RKO (cell line): ENCODE measurements at places on chromosomes 5 and 9.

GRCh38 chr9:37760416-37761161, 7.0 kb downstream of the TRMT10B start:
- peak; percentile 63 for DNase-seq

DNA sequence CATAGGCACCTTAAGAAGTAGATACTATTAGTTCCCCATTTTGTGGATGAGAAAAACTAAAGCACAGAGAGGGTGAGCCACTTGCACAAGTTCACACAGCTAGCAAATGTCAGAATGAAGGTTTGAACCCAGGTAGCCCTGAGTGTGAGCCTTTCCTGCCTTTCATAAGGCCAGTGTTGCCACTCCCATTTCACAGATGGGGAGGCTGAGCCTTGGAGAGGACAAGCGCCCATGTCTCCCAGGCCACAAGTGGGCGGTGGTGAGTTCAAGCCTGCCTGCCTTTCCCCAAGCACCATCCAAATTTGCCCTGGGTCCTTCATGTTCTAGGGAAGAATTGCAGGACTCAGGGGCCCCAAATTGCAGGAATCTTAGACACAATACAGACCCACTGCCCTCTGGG, 50.6 kb downstream of the LHX2 start:
- no peak for DNase-seq

DNA sequence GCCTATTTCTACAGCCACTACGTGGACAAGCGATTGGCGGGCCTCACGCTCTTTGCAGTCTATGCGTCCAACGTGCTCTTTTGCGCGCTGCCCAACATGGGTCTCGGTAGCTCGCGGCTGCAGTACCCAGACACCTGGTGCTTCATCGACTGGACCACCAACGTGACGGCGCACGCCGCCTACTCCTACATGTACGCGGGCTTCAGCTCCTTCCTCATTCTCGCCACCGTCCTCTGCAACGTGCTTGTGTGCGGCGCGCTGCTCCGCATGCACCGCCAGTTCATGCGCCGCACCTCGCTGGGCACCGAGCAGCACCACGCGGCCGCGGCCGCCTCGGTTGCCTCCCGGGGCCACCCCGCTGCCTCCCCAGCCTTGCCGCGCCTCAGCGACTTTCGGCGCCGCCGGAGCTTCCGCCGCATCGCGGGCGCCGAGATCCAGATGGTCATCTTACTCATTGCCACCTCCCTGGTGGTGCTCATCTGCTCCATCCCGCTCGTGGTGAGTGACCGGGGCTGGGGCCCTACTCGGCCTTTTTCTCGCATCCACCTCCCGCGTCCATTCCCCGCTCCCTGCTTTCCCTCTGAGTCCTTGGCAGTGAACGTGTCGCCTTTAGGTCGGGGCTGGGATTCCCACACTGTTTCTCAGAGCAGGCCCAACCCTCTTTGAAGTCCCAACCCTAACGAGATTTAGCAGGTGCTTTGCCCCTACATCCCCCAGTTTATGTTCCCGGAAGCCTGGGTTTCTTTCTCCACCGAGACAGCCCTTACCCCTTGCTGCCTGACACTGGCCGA, 1.8 kb downstream of the PTGER4 start:
- no peak for DNase-seq

DNA sequence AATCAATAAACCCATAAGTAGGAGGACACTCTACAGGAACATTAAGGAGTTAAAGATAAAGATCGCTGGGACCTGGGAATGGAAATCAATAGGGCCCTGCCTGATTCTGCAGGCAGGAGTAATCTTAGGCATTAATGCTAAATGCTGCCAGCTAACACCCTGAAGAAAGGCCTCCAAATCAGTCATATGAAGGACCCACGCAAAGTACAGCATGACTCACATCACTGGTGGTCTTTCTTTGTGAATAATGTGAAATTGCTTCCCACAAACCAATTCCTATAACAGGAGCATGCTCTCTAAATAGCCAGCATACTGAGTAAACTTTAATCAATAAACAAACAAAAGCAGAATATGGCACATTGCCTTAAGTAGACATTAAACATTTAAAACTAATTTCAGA, 172.3 kb downstream of the SEMA5A start:
- no peak for DNase-seq

DNA sequence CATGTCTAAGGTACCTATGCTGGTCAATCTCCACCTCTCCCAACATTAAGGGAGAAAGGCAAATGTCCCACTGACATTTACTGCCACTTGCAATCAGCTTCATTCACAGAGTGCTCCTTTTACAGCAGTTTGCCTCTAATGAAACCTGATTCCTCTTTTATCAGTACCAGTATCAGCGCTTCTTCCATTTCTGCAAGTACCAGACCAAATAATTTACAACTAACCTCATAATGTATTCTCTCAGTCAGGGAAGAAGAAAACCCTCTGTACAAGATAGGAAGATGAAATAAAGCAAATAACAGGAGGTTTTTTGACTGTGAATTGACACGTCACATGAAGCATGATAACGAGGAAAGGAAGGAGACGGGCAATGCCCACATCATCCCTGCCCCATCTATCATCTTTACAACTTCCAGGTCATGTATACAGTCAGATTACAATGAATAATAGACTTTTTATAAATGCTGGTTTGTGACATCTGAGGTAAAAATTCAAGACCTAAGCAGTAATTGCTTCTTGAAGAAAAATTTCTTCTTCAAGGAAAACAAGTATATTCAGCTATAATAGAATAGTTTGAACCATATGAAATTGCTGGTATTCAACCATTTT, 21.9 kb downstream of the ABITRAM start:
- no peak for DNase-seq

- no peak for DNase-seq
These were observed 151.5 kb downstream of the NR3C1 start for GRCh38 chr5:143251946-143252345.

DNA sequence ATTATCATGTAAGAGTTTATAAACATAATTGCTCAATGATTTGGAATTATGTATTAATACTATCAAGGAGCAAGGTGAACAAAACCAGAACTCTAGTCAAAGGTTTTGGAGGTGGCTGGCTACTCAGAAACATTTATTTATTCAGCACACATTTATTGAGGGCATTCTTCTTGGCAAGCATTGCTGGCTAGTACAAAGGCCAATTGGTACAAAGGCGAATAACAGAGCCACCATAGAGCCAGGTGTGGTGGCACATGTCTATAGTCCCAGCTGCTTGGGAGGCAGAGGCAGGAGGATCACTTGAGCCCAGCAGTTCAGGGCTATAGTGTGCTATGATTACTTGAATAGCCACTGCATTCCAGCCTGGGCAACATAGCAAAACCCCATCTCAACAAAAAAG, 242.1 kb downstream of the CWC27 start:
- DNase-seq, result no peak

GRCh38 chr5:153130296-153130695, 360.2 kb upstream of the GRIA1 start:
- DNase-seq, result no peak
